ENCODE measurements at places on chromosomes 3 and 15.

DNA sequence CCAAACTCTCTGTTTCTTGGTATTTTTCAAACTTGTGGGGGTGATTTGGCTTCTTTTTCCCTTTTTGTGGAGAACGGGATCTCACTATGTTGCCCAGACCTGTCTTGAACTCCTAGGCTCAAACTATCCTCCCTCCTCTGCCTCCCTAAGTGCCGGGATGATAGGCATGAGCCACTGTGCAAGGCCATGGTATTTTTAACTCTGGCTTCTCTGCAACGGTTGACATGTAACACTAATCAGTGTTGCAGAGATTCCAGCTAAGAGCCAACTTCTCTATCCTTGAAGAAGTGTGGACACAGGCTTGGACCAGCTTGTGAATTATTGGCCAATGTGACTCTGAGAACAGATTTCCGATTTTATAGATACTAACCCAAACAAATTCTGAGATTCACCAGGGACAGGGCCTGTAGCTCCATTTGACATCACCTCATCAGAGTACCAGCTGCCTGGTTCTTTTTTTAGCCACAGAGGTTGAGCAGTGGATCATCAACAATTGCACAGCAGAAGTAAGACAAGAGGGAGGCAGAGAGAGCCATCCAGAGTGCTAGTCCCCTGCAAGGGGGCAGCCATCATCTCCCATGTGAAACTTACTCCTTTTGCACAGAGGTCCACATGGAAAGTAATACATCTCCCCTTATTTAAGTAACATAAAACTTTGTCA, 98.1 kb upstream of the SYNPR start:
- no peak for DNase-seq

- DNase-seq = no peak
These were observed 22.8 kb upstream of the ALDH1A3 start for GRCh38 chr15:100856867-100857266.

DNA sequence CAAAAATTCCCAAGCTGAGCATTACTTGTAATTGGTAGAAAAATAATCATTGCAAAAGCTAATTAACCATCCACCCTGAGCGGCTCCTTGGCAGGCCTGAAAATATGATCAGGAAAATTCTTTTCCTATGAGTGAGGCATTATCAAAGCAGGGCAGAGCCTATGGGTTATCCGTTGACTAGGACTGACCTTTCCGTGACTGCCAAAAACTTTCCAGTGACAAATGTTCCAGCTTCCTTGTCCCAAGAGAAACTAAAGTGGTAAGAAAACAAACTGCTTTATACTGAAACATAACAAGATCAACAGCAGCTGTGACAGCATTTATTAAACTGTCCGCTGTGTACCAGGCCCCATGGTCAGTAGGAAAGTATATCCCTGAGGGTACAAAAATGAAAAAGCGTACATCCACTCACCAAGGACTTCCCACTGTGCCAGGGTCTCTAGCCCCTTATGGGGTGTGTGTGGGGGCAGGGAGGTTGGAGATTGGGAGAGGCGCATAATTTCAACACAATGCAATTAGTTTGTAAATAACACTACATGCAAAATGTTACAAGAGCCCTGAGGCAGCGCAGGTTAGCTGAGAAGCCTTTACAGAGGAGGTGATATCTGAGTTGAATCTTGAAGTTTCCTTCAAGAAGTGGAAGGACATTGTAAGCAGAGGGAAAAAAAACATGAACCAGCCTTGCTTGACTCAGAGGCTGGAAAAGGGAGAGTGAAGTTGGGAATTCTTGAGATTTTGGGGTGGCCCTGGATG, 8.5 kb downstream of the LIPC start:
- DNase-seq = no peak

DNA sequence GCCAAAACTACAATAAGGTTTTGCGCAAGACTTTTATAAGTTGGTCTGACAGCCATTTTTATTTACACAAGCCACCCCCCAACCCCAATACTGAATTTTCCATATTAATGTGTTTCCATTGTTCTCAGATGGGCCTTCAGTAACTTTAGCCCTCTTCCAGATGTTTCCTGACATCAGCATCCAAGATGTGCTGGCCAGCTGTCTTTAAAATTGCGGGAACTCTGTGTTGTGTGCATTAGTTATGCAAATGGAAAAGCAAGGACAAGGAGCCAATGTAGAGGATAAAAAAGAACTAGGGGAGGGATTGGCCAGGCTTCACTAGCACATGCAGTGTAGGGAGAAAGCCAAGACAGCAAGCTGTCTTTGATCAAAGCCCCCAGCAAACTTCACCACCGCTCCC, 45.4 kb downstream of the COMMD2 start:
- no peak for DNase-seq

GRCh38 chr3:47870702-47871260, 67.8 kb downstream of the DHX30 start:
- no peak for DNase-seq

DNA sequence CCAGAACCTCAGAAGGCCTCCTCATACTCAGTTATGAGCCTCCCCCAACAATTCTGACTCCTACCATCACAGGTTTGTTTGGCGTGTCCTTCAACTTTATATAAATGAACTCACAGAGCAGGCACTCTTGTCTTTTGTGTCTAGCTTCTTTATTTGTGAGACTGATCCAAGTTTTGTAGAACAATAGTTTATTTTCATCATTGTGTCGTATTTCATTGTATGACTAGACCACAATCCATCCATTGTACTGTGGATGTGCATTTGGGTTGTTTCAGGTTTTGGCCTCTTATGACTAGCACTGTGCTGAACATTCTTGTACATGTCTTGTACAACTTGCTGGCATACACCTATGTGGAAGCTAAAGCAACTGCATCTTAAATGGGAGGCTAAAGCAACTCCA, 292.8 kb upstream of the LYSMD4 start:
- DNase-seq = no peak

DNA sequence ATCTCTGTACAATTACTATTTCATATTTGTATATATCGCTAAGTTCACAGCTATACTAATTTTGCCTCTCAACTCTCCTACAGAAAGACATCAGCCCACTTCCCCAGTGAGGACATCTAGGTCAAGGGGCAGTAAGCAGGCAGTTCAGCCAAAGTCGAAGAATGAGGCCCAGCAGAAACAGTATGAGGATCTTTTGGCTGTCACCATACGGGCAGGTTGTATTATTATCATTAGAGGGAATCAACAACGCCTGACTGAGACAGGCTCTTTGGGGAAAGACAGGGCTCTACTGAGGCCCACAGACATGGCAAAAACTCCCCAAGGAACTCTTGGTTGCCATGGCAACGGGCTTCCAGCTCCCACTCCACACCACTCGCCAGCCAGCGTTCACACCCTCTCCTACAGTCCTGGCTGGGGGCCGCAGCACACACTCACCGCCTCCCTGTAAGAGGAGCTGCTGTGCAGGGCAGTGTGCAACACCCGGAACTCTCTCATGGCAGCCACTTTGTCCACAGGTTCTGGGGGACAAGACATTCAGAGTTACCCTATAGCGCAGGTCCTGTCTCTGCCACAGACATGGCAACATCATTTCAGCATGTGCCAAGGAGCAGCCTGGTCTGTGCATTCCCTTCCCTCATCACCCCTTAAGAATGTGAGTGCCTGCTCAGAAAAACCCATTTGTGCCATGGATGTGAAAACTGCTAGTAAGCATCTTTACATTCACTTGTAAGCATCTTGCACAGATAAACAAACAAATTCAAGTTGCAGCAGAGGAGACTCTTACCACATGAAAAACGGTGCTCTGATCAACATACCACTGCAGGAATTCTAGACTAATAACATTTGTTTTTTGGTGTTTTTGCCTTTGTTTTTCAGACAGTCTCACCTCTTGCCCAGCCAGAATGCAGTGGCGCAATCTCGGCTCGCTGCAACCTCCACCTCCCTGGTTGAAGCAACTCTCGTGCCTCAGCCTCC, 8.8 kb downstream of the UBL7 start:
- no peak for DNase-seq

GRCh38 chr15:92074646-92075045, 221.1 kb downstream of the SLCO3A1 start:
- no peak for DNase-seq

DNA sequence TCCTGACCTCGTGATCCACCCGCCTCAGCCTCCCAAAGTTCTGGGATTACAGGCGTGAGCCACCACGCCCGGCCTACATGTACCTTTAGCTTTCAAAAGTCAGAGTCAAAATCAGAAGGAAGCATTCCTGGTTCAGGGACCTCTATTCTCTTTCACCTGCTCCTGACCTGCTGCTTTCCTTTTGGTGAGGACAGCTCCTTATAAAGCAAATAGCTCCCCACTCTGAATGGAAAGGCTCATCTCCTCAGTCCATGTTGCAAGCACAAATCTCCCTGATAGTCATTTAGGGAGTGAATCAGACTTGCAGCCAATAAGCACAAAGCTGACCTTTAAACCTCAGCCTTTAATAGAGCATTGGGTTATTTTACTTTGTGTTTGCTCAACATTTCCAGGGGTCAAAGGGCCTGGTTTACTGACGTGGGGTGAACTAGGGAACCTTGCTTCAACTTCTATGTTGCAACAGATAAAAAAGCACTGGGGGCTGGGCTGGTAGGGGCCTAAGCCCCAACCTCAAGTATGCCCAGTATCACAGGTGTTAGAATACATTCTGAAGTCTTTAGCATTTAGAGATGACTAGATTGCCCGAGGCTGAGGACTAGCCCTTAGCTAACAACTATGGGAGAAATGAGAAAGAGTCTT, 43.1 kb downstream of the THRB start:
- no peak for DNase-seq

- peak; percentile 14 for DNase-seq
These were observed 698 bp downstream of the IL1RAP start for GRCh38 chr3:190514413-190515153.

- DNase-seq = no peak
These were observed 22.9 kb upstream of the DNAAF4 start for GRCh38 chr15:55530861-55531313.

DNA sequence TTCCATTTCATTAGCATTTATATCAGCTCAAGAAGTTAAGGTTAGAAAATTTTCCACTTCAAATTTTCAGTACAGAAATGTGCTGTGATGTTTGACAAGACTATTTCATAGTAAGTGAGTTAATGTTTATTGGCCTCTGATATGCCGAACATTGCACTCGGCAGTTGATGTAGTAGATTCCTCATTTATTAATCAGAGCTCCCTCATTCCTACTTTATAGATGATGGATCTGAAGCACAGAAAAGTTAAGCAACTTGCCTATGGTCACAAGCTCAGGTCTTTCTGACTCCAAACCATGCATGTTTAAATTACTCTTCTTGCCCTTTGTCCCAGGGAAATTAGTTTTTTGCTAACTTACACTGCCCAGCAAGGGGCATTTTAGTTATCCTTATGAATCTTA, 92.0 kb downstream of the ATG7 start:
- no peak for DNase-seq

DNA sequence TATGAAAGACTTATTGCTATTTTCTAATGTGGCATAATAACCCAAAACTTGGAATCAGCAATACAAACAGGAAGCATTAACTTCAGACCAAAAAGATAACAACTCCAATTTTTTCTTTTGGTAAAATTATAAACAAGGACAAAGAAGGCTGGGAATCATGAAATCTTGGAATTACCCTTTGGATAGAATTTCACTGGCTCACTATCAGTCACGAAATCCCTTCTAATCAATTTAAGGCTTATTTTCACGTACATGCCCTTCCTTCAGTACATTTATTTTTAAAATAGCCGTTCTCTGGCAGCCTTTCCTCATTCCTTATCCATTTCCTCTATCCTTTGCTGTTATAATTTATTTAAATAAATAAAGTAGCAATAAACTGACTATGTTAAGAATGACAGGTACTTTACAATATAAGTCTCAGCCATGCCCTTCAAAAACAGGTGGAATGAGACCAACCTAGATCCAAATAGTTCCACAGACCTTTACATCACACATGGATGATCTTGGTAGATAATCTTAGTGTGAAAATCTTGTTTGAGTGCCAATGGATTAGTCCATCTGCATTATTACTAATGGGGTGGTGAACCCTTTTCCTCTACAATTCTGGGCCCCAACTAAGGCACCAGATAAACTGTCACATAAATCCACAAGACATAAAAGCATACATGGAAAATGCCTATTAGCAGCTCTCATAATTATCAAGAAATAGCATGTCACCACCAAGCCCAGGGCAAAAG, 38.9 kb downstream of the ABI3BP start:
- DNase-seq = no peak

DNA sequence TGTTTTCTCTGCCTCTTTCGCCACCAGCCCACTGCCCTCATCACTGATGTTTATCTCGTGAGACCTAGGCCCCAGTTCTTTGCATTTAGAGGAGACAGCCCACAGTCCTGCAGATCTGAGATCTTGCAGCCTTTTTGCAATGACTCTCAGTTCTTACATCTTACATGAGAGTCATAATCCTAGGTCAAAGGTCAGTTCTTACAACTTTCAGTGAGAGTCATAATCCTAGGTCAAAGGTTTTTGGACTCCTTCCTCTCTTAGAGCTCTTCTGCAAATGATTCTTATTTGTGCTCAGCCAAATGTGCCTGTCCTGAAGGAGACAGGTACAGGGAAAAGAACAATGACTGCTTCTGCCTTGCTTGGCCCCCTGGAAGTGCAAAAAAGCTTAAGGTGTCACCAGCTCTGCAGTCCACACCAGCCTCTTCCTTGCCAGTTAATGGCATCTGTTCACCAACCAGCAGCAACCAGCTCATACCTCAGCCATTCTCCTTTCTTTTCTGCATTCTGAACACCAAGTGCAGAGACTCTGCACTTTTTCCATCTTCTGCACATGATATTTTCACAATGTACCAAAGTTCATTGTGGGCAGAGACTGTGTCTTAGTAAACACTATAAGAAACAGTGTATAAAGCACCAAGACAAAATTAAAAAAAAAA, 67.1 kb downstream of the ABHD5 start:
- no peak for DNase-seq

GRCh38 chr3:81170298-81170697, 591.1 kb downstream of the GBE1 start:
- no peak for DNase-seq

DNA sequence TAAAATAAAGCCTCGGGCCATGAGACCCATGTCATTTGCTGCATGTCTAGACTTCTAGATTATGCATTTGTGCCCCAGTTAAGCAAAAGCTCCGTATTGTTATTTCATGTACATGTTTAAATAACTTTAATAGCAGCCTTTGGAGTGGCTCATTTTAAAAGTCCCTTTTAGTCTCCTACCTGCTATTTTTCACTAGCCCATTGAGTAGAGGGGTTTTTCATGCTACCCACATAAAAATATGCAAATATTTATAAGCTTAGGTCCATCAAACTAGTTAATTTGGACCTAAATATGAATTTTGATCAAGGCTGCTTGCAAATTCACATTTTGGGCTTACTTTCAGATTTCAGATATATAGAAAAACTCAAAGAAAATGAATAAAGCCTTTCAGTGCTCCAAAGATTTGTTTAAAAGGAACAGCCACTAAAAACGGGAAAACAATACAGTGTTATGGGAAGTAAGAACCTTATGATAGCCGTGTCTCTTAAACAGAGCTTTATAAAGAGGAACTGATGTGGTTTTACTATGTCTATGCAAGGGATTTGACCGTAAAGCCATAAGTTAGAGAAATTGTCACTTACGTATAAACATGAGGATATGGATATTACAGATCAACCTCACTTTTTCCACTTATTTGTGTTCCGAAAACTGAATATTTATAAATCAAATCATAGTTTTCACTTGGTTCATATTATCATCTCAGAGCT, 30.0 kb downstream of the FILIP1L start:
- DNase-seq = no peak

GRCh38 chr3:177135841-177136492, 61.3 kb downstream of the TBL1XR1 start:
- DNase-seq = no peak

Measured in GM06990 (cell line).